ENCODE measurements at places on chromosomes 16 and 17. TPM values are rescaled to one million over a fixed set of nuclear protein-coding genes. Genes with fewer than 3 reads are reported as not detected.

The SCN4A gene
- 0.90 TPM for total RNA-seq

The TBC1D3H gene
- total RNA-seq, result 5.9 TPM

The CTNS gene
- total RNA-seq, result 42.9 TPM

The DUSP14 gene
- 21.9 TPM for total RNA-seq

The PRPSAP1 gene
- 106 TPM for total RNA-seq

The OTOP2 gene
- total RNA-seq, result not detected

The CEP20 gene
- 25.7 TPM for total RNA-seq

DNA sequence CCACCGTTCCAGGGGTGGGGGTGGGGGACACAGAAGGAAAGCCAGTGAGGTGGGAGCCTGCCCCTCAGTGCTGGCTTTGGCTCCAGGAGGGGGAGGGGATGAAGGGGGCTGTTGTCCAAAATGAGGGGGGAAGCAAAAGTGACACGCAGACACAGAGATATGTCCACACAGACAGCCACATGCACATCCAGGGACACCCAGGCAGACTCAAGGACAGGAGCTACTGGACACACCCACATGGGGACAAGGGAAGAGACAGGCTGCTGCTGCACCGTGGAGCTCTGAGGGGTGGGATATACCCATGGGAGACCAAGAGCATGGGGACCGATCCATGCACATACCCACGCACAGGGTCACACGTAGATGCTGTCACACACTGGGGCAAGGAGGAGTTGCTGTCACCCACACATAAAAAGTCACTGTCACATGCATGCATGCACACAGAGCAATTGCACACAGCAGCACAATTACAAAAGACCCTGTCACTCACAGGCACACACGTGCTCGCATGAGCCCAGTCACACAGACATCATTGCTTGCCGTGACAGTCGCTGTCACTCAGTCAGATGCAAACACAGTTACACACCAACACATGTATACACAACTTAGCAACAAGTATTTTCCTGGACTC, 1.3 kb downstream of the THRA start:
- DNase-seq, result no peak

GRCh38 chr17:36839256-36839655, 98.0 kb upstream of the LHX1 start:
- no peak for DNase-seq

- no peak for DNase-seq
These were observed 49.8 kb upstream of the KLHDC4 start for GRCh38 chr16:87815567-87815966.

GRCh38 chr17:34581446-34582184, 2.2 kb downstream of the TMEM132E start:
- no peak for DNase-seq

GRCh38 chr16:8885674-8886592, 3.8 kb downstream of the LITAFD start:
- DNase-seq, result no peak

- DNase-seq, result no peak
These were observed 44.9 kb upstream of the ERN1 start for GRCh38 chr17:64174686-64175456.

DNA sequence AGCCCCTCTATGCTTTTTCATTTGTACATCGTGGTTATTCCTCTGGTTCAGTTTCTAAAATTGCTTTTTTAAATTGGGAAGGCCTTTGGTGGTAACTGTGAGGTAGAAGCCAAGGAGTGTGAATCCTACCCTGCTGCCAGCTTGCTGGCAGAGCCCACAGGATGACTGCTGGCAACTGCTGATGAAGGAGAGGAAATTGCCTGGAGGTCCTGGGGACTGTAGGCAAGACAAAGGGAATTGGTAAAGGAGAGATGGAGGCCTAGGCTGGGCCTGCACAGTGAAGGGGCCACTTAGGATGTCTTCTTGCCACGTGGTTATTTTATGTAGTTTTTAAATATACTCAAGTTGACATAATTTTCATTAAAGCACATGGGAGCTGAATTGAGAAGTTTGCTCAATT, 15.8 kb downstream of the C17orf58 start:
- no peak for DNase-seq

DNA sequence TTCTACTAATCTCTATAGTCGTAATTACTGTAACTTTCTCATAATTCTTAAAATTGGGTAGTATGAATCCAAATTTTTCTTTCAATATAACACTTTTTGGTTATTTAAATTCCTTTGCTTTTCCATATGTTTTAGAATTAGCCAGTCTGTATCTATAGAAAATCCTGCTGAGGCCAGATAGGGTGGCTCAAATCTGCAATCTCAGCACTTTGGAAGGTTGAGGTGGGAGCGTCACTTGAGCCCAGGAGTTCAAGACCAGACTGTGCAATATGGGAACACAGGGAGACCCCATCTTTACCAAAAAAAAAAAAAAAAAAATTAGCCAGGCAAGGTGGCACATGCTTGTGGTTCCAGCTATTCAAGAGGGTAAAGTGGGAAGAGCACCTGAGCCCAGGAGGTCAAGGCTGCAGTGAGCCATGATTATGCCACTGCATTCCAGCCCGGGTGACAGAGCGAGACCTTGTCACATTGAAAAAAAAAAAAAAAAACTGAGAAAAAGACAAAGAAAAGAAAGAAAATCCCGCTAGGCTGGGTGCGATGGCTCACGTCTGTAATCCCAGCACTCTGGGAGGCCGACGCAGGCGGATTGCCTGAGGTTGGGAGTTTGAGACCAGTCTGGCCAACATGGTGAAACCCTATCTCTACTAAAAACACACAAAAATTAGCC, 9.3 kb downstream of the TERF2 start:
- no peak for DNase-seq

DNA sequence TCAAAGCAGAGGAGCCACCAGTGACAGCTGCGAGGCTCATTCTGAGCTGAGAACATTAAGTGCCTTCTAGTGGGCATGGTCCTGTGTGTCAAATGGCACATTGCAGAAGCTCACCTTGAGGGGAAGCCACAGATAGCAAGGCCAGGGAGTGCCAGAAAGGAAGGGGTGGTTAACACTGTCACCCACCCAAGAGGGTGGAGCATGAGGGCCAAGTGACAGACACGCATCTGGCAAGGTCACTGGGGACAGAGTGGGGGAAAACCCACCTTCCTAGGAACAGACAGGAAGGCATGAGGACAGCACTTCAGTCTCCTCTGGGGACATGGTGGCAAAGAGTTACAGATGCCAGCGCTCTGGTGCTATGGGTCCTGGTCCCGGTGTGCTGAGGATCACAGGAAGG, 22.1 kb downstream of the NUBP1 start:
- no peak for DNase-seq

- no peak for DNase-seq
These were observed 99.9 kb downstream of the MSI2 start for GRCh38 chr17:57356153-57356718.

DNA sequence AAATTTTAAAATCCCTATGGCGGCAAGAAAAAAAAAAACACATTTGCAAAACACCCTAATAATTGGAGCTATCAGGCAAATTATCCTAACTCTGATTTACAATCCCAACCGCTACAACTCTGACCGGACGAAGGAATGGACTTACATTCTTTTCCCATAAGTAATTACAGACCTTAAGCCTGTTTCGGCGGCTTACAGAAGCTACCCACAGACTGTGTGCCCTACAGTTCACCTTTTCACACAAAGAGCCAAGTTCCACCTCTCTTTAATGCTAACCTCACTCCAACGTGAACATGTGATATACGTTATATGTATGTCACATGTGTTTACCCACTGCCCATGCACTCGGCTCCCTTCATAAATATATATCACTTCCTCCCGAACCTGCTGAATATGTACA, 8.7 kb upstream of the MEAK7 start:
- no peak for DNase-seq

DNA sequence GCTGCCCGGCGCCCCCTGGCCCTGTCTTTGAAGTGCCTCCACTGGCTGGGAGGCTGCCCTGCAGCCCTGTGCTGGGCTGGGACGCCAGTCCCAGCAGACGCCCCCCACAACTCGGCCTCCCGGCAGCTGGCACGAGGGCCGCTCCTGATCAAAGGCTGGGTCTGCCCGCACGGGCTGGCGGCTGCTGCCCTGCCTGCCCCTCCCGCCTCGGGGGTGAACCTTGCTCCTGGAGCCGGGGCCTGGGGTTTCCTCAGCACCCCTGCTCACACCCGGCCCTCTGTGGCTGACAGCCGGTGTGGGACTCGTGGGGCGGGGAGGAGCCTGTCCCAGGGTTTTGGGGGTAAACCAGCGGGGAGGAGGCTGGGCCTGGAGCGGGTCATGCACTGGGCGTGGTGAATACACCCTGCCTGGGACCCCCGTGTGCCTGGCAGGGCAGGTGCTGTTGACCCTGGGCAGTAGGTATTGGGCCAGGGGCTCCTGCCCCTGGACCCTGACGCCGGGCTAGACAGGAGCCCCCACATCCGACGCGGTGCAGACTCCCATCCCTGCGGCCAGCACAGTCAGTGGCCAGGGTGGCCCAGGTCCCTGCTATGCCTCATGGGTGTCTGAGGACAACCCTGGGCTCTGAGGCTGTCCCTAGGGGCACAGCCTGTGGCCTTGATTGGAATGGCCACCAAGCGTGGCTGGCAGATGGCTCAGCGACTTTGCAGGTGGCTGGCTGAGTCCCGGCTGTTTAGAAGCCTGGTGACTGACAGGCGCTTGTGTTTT, 21.7 kb downstream of the CENPX start:
- DNase-seq, result no peak

GRCh38 chr17:77577491-77577890, 381.0 kb upstream of the TNRC6C start:
- no peak for DNase-seq

- DNase-seq, result no peak
These were observed 29.9 kb upstream of the TNRC6C start for GRCh38 chr17:77928519-77929179.

GRCh38 chr16:75398333-75398732, 35.0 kb downstream of the CFDP1 start:
- no peak for DNase-seq

DNA sequence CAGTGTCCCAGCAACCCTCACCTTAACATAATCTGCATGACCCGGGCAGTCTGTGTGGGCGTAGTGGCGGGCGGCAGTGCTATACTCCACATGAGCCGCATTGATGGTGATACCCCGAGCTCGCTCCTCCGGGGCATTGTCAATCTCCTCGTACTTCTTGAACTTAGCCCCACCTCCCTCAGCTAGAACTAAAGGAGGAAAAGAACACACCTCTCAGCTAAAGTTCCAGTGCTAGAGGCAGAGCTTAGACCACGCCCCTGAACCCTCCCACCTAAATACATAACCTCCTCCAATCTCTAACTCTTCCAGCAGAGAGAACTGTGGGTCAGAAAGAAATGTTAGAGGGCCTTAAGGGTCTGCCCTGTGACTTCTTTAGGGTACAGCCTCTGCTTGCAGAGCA, 855 bp downstream of the TUFM start:
- no peak for DNase-seq

- DNase-seq, result no peak
These were observed 23.8 kb upstream of the ABCC1 start for GRCh38 chr16:15925631-15926030.

DNA sequence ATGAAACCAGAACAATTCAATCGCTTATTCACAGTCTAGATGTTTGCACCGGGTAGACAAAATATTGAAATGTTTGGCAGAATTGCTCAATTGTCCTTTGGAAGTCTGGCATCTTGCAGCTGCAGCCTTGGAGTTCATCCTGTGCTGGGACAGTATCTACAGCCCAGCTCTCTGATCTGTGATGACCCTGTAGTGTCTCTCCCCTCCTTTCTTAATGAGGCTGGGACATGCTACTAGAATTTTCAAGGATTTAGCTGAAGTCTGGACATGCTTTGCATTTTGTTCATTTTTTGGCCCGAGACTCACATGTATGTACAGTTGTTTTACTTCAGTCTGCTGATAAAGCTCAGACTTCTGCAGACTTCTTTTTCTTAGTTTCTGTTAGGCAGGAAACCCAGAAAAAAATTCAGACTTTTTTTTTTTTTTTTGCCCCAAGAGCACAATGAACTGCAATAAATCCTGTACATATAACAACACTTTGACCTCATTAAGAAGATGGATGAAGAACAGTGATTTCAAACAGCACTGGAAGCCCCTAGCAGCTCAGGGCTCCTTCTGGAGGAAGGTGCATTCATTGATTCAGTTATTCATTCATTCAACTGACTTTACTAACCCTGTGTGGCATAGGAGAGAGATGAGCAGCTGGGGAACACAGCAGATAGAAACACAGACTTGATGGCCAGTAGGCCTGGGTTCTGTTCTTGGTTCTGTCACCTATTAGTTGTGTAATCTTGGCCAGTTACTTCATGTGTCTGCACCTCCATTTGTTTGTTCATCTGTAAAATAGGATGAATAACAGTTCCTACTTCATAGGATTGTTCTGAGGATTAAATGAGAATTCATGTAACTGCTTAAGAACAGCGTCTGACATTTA, 210.0 kb downstream of the MAP2K4 start:
- DNase-seq, result no peak

- DNase-seq, result no peak
These were observed 39.4 kb downstream of the RTN4RL1 start for GRCh38 chr17:1985686-1986085.

DNA sequence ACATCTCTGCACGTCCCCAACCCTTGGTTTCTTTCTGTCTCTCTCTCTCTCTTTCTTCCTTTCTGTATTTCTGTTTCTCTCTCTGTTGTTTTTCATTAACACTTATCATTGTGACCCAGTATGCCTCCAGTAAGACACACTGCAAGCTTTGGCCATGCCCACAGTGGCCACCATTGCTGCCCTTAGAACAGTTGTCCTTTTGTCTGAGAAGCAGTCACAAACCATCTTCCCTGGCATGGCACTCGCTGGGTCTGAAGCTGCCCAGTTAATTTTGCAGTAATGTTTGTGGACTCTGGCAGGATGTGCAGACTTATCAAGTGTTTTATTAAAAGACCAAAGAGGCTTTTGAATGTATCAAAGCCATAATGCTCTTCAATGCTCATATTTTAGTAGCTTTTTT, 146.9 kb downstream of the MSI2 start:
- no peak for DNase-seq

- no peak for DNase-seq
These were observed 1503.7 kb downstream of the CDH11 start for GRCh38 chr16:63617990-63618763.

Measured in tibial nerve (tissue), 4 donors.